Cardiac septum (tissue), 1 donor: ENCODE measurements at places on chromosomes 3 and 15. TPM values are rescaled to one million over a fixed set of nuclear protein-coding genes. Genes with fewer than 3 reads are reported as not detected.

The SMCO1 gene
- total RNA-seq: 28.7 TPM

The CHRNA7 gene
- 1.1 TPM for total RNA-seq

The CYP8B1 gene
- not detected for total RNA-seq

The PLXNB1 gene
- total RNA-seq: 43.4 TPM

- no peak for DNase-seq
Measured at GRCh38 chr3:126432361-126433104, 37.8 kb downstream of the CFAP100 start.

- DNase-seq: no peak
Measured at GRCh38 chr3:167078070-167078622, 302.0 kb downstream of the ZBBX start.

GRCh38 chr3:177833332-177833731 is 636.0 kb upstream of the TBL1XR1 start:
- DNase-seq: no peak

DNA sequence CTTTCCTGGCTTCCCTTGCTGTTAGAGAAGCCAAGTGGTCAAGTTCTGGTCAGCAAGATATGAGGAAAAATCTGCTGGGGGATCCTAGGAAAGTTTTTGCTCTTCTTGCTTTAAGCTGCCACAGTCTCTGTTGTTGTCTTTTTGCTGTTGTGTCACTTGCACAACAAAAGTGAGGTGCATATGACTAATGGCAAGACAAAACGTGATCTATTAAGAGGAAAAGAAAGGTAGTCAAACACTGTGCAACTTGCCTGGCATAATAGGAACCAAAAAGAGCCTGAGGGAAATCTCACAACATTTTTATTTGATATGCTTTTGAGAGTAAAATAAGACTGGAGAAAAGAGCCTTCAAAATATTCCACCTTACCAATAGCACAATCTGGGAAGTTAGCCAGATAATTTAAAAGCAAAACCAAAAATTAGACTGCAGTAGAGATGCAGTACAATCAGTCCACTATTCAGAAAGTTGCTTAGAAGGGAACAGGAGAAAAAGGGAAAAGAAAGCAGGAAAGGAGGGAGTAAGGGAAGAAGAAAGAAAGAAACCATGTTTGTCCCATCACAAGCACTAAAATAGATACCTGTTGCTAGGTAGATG is 110.0 kb upstream of the SLC4A7 start:
- DNase-seq: no peak
